ENCODE measurements at places on chromosomes 3 and 15.

- DNase-seq: peak; percentile 6
Observed at GRCh38 chr3:78497767-78498166, 1270.0 kb downstream of the ROBO1 start.

DNA sequence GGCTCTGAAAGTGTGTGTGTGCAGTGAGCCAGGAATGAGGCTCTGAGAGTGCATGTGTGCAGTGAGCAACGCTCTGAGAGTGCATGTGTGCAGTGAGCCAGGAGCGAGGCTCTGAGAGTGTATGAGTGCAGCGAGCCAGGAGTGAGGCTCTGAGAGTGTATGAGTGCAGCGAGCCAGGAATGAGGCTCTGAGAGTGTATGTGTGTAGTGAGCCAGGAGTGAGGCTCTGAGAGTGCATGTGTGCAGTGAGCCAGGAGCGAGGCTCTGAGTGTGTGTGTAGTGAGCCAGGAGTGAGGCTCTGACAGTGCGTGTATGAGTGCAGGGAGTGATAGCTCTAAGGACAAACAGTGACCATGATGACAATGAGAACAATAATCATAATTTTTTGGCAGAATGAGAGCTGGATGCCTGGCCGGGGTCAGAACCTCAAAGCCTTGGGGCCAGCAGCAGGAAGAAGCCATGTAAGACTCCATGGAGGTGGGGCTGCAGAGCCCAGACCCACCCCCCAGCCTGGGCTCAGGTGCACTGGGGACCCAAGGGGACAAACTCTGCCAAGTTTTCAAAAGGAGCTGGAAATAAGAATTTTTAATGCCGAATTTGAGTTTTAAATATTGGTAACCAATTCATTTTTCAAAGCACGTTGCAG lies 85.7 kb upstream of the PRR20G start:
- DNase-seq: no peak

- DNase-seq: no peak
Observed at GRCh38 chr3:2477620-2478019, 379.0 kb downstream of the CNTN4 start.

DNA sequence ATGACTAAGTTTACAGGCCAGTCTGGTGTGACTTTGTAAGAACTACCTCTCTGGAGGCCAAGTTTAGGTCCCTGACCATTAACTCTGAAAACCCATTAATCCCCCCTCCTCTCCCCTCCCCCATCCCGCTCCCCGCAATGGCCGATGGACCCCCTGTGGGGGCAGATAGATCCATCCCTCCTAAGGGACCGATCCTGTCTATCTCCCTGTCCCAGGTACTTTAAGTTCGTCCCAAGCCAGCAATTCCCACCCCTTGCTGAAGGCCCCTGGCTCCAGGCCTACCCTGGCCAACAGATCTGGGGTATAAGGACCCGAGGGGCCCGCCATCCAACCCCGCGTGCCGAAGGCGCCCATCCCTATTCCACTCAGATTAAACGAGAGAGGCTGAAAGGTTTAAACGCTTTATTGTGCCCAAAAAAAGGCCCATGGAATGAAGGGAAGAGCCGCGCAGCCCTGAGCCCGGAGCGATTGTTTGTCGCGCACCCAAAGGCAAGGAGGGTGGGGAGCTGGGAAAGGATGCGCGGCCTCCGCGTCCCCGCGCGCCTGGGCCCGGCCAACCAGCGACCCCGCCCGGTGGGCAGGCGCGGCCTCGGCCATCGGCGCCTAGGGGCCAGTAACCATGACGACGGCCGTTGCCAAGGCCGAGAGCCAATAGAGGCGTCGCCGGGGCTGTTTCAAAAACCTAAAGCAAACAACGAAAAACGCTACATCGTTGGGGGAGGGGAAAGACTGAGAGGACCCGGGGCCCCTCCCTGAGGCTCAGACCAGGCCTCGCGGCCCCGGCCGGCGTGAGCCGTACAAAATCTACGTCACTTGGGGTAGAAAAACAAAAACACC lies 35.9 kb downstream of the HMCES start:
- peak; percentile 92 for DNase-seq

GRCh38 chr3:63679186-63679585 lies 26.7 kb downstream of the SNTN start:
- no peak for DNase-seq

GRCh38 chr15:39313467-39313866 lies 267.4 kb upstream of the THBS1 start:
- no peak for DNase-seq

DNA sequence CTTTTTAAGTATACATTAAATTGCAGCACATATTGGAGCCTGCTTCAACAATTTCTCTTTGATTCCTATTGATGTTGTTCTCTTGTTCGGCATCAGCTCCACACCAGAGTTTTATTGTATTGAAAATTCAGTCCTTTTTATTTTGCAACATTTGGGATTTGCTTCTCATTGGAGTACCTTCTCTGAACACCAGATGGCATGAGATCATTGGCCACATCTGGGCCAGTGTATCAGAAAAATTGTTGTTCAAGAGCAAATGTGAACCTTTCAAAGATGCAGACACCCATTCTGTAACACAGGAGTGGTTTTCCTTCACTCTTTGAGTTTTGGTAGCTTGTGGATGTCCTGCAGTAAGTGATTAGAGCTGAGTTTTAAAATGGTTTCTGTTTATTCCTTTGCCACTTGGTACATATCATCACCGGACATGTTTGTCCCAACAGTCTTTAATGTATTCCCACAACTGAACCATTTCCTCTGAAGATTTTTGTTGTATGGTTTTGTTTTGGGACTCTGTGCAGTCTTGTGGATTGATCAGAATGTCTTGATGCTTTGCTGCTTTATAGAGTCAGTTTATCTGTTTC lies 96.1 kb downstream of the MCTP2 start:
- DNase-seq: peak; percentile 65

DNA sequence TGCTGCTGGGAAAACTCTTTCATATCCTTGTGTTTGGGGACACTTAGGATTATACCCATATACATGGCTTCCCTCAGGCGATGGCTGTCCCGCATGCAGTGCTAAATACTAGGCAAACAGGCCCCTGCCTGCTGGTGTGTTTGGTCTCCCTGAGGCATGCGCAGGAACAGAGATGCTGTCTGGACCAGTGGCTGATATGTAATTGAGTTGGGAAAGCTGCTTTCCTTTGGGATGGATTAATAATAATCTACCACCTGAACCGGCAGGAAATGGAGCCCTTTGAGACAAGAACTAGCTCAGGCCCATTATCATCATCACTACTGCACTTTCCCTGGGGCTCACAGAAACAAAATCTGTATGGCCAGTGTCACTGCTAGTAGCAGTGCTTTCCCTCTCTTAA lies 18.0 kb downstream of the ZDHHC3 start:
- no peak for DNase-seq

DNA sequence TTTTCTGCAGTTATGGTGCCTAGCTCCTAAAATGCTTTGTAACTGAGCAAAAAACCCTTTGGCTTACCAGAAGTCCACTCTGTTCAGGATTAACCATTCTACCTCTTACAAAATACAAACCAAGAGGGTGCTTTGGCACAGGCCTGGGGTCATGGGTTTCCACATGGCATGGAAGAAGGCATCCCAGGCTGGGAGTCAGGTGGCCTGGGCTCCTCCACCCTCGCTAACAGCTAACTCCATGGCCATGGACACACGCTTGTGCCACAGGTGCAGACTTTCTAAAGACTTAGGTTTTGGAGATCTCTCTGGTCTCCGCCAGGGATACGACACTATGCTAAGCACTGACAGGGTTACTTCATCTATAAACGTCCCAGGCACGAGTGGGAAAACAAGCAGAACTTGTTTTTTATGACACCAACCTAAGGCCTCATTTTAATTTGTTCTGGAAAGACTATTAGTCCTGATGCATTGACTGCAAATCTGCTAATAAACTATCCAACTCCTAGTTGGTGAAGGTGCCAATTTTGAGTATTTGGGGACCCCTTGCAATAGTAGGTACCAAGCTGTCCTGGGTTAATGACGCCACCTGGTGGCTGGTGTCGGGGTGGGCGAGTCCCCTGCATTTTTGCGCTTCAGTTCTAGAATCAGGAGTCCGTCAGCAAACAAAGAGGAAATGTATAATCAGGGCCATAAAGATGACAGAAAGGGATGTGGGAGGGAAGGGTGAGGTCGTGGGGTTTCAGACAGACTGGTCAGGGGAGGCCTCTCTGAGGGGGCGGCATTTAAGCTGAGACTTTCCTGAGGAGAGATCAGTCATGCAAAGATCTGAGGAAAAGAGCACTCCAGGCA lies 10.3 kb upstream of the ALDH1A3 start:
- no peak for DNase-seq

DNA sequence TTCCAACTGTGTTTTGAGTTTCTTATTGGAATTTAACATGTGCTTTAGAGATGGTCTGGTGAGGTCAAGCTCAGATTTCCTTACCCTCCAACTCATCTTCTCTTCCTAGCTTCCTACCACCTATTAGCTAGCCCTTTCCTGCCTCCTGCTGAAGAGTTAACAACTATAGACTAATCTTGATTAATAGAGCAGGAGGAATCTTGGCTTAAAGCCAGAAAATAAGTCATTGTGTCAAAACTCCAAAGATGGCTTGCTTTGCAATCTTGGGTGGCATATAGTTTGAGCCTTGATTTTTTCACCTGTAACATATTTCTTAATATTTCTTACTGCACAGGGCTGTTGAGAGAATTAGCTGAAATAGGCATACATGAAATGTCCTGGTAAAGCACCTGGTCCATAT lies 27.3 kb downstream of the BCL2L10 start:
- DNase-seq: no peak
